ENCODE measurements at places on chromosomes 2 and 18. TPM values are rescaled to one million over a fixed set of nuclear protein-coding genes. Genes with fewer than 3 reads are reported as not detected.

- DNase-seq, result no peak
These were observed at the start of gene CAPG for GRCh38 chr2:85409845-85410583. Gene CAPG (minus strand): TSS chr2:85410366. CDS start chr2:85402145, 8,221 bp downstream.

GAD1 gene
- 1.0 TPM for total RNA-seq

- DNase-seq, result no peak
These were observed 89.9 kb downstream of the GLI2 start for GRCh38 chr2:120825370-120826259.

- DNase-seq, result no peak
These were observed 34.2 kb upstream of the DAPL1 start for GRCh38 chr2:158760887-158761286.

ALPI gene
- total RNA-seq, result 0.19 TPM

- DNase-seq, result no peak
These were observed 44.2 kb upstream of the MFF start for GRCh38 chr2:227280895-227281294.

DNA sequence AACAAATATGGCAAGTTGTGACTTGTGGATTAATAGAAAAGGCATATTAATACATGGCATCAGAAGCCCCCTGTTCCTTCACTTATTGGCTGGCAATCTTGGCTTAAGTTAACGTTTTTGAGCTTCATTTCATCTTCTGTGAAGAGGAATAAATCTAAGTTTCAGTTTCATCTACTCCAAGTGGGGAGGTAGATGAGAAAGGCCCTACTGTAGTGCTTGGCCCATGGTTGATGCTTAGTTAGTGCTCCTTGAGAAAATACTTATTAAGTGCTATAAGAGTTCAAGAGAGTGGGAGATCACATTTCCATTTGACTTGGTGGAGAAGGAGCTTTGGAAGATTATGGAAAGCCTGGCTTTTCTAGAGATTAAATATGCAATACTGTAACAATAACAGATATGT lies 244.3 kb downstream of the BABAM2 start:
- DNase-seq, result no peak

GRCh38 chr2:102385522-102385921 lies 29.9 kb downstream of the IL18R1 start:
- no peak for DNase-seq

DNA sequence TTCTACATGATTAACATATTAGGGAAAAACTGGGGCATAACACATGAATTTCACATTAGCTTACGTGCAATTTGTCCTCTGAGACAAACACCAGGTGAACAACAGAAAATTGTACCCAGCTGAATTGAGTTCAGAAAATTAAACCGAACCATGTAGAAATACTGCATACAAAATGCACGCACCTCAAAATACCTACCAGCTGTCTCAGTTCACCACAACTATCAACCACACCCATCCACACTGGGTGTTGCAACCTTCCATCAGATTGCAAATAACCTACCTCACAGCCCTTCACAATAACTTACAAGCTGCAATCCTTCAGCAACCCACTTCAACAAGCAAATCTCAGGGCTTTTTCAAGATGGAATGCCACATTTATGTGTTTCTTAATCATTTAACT lies 55.9 kb downstream of the UNC50 start:
- DNase-seq, result peak; percentile 85

DNA sequence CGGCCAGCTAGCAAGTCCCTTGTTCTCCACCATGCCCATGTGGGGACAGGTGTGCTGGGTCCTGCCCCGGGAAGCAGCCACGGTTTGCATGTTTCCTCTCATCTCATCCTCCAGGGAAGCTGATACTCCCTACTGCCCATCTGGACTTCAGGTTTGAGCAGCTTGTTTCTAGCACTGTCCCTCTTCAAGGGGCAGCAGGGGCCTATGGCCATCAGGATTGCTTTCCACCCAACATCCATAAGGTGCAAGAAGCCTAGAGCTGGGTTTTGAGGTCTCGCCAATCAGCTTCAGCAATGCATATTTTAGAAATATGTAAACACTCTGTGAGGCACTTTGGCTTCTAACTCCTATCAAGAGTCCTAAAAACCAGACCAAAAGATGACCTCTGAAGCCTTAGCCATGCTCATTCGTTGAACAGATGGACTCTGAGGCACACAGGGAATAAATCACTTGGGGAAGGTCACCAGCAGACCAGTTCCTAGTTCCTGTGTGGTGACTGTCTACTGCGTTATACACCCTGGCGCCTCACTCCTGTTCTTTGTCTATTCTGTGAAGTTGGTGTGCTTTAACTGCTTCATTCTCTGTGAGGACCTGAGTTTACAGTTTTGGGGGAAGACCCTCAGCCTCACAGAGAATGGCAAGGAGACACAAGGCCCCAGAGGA lies 192.6 kb upstream of the TWIST2 start:
- no peak for DNase-seq

HOXD4 gene
- 0.09 TPM for total RNA-seq

DNA sequence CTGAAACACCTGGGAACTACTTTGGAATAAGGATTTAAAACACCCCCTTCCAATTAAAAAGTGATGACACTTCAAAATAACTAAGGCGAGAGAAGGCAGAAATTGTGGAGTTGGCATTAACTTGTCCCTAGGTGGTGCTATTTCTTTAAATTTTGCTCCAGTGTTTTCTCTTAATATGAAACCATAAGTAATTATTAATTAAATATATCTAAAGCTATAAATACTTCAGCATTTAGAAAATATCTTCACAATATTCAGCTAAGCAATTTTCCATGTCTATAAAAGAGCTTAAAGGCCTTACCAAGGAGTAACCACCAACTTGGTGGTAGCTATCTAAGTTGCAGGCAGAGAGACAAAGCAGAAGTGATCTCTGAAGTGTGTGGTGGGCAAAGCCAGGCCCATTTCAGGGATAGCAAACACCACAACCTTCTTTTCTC lies 186.8 kb upstream of the PGAP1 start:
- no peak for DNase-seq

- no peak for DNase-seq
These were observed 1.7 kb downstream of the ROCK2 start for GRCh38 chr2:11342551-11343367.

DNA sequence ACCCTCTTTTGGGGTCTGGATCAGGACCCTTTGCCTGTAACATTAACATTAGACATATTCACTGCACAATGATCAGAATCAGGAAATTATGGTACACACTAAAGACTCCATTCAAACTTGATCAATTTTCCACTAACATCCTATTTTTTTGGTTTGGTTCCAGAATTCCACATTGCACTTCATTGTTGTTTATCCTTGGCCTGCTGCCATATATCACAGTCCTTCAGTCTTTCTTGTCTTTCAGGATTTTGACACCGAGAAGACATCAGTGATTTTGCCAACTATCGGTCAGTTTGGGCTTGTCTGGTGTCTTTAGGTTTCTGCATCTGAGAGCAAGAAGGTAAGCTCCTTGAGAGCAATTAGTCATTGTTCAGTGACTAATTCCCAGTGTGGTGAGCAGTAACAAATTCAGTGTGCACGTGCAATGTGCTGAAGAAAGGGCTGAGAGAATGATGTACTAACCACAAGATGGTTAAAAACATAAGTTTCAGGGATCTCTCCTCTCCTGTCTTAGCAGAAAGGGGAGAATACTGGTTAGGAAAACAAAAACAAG lies 23.5 kb downstream of the MARCHF4 start:
- no peak for DNase-seq

GRCh38 chr2:55232863-55233657 lies 572 bp downstream of the RPS27A start:
- DNase-seq, result no peak

Measured in thymus (tissue), 14 donors.